ENCODE measurements at places on chromosomes 1 and 21.

DNA sequence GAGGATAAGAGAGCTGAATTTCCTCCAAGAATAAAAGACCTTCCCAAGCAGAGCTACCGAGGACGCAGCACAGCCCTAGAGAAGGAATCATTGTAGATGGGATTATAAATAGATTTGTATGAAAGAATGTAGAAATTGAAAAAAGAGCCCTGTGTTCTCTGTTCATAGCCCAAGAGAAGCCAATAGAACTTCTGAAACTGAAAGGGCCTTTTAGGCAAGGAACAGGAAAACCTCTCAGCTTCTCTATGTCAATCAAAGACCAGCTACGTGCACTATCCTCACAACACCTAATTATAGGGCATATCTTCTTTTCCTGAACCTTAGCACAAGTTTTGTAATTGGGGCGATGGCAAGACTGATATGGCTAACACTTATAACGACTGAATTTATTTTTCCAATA is 192.4 kb upstream of the RNPC3 start:
- DNase-seq, result no peak

- DNase-seq, result no peak
Measured at GRCh38 chr1:30787266-30787665, 29.7 kb upstream of the LAPTM5 start.

- DNase-seq, result no peak
Measured at GRCh38 chr1:219271818-219272535, 98.3 kb downstream of the LYPLAL1 start.

GRCh38 chr1:171366816-171367215 is 52.8 kb downstream of the FMO4 start:
- no peak for DNase-seq

DNA sequence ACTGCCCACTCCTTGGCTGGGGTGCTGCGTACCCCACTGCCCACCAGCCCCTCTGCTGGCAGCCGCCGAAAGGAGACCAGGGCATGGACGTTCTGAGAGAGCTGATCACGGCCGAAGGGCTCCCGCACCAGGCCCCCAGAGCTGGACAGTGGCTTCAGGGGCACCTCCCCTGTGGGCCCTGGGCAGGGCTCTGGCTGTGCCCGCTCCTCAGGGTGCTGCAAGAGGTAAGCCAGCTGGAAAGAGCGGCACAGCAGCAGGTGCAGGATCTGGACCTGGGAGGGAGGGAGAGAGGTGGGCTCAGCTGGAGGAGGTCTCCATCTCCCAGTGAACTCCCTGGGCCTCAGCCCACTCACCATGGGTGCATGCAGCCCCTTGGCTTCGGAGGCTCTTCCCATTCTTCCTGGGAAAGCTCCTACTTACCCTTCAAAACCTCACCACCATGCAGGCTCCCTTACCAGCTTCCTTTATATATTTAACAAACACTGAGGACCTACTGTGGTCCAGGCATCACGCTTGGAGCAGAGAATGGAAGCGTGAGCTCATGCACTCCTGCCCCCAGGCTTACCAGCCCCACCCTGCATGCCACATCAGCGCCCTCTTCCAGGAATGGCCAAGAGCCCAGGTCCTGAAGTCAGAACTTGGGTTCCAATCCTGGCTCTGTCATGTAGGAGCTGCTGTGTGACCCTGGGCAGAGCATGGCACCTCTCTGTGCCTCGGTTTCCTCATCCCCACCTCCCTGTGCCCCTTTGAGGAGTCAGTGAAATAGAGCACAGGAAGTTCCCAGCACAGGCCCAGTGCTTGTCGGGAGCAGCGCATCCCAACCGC is 6.8 kb upstream of the KIF17 start:
- no peak for DNase-seq

DNA sequence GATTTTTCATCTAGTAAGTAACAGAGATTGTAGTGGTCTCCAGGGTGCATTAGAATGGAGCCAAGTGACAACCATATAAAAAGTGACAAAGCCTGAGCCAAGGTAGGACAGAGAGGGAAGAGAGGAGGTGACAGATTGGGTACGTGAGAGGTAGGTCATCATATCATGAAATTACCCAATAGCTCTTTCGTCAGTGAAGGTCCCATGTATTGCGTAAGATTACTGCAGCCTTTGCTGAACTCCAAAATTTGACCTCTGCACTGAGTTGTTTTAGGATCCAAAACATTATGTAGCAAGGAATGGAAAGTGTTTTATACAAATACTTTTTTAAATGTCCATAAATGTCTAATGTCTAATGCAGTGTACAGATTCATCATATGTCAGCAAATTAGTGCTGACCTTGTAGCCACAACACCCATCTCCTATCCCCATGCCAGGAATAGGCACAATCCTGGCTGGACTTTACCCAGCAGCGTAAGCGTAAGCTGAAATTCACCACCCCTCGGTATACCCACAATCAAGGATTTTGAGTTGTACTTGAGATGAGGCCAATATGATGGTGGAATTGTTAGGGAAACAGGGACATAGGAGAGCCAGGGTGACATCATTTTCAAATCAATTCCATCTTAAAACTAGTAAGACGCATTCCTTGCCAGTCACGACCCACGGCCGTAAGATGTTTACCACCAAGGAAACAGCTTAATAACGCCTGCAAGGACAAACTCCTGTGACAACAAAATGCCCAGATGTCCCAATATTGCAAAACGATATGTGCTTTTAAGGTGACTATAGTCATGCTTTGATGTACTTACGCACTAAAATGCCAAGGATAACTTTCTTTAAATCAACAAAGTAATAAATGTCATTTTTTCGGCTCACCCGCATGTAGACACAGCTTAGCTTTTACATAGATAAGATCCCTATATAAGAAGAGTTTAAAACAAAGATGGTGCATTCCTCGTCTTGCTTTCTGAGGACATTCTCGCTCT is 38.1 kb upstream of the GREM2 start:
- no peak for DNase-seq

Measured in stimulated activated CD8-positive, alpha-beta memory T cell treated with anti-CD3 and anti-CD28 coated beads, Interleukin-4, amount 100 ng/mL, for 1 hour (primary cell).